ENCODE measurements at places on chromosomes 11 and 22.

DNA sequence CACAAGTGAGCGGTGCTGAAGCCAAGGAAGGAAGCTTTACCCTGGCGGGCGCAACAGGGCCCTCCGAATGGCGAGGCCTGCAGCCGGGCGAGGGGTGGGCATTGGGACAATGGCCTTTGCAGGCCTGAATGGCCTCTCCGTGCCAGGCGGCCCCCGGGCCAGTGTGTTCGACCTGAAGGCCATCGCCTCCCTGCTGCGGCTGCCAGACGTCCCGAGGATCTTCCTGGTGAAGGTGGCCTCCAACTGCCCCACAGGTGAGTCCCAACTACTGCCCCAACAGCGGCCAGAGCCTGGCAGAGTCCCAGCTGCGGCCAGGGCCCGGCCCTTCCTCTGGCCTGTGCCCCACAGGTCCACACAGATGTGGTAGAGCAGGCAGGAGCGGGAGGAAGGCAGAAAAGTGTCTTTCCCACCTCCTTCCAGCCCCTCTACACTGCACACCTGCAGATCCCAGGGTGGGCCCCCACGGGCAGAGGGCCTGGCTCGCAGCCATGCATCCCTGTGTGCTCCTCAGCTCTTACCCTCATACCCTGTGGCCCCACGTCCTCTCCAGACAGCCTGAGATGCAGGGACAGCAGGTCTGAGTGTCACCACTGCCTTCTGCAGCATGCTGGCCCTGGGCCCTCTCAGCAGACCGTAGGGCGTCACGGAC is 11.3 kb downstream of the PHLDA2 start:
- DNase-seq, result no peak

GRCh38 chr22:35315855-35316745 is 16.4 kb downstream of the TOM1 start:
- no peak for DNase-seq

DNA sequence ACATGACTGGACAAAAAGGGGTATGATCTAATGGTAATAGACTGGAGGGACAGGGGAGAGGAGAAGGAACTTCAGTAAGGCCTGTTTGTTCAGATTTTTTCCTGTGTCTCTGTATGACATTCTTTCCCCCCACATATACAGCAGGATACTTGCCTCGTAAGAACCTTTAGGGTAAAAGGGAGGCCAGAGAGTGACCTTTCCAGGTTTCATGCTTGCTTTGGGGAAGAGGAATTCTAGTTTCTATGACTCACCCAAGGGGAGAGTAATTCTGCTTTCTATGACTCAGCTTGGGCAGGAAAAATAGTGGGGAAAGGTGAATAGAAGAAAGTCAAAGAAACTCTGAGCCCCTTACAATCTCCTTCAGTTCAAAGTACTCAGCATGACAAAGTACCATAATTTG is 457.0 kb downstream of the DLG2 start:
- peak; percentile 20 for DNase-seq

DNA sequence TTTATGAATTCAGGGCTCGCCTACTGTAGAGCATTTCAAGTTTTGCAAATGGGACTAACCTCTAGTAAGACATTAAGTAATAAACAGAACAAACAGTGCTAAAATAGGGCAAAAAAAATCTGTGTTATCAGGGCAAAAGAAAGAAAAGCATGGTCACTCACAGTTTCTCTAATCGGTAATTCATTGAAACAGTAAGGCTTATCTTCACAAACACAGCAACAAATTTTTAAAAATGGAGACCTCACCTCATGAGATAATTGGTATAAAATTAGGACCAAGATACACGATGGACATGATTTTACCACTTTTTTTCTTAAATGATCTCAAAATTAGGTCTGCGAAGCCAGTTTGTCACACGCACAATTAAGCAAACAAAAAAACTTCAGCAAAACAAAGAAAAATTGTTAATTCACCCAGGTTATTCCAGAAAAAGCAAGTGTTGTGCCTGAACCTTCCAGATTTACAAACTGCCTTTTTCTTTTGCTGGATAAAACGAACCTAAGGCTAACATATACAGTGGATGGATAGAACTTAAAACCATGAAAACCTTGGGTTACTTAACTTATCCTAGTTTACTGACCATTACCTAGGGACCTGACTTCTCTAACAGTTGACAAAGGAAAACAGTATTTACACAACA is 1.4 kb downstream of the TMEM123 start:
- no peak for DNase-seq

DNA sequence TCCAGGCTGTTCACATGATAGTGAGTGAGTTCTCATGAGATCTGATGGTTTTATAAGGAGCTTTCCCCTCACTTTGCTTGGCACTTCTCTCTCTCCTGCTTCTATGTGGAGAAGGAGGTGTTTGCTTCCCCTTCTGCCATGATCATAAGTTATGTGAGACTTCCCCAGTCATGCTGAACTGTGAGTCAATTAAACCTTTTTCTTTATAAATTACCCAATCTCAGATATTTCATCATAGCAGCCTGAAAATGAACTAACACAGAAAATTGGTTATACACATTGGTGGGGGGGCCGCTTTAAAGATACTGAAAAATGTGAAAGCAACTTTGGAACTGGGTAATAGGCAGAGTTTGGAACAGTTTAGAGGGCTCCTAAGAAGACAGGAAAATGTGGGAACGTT is 741.1 kb upstream of the LUZP2 start:
- DNase-seq, result no peak

DNA sequence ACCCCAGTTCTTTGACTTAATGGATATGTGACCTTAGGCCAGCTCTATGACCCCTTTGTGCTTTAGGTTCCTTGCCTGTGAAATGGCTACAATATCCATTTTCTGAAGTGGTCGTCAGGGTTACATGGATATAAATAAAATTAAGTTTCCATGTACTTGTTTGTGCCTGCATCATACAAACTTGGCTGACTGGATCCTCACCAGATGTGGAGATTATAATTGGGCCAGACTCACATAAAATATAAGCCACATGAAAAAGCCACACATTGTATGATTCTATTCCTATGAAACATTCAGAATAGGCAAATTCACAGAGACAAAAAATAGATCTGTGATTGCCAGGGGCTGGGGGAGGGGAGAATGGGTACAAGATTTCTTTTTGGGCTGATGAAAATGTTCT is 100.9 kb upstream of the USP47 start:
- DNase-seq, result no peak

GRCh38 chr11:19187114-19187832 is 14.5 kb downstream of the CSRP3 start:
- no peak for DNase-seq

DNA sequence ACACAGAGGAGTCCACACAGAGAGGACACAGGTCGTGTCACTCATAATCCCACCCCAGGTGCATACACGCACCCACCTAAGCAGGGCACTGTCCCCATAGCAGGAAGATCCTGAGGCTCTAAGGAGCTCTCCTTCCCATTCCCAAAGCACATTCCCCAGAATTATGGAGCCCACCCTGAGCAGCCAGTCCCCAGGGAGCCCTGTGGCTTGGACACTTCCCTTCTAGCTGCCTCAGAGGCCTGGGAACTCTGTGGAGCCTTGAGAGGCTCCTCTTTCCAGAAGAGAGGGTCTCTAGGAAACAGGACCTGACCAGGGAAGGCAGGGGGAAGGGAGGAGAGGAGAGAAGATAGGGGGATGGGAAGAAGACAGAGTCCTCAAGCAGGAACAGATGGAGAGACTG is 29.8 kb downstream of the ARHGEF17 start:
- no peak for DNase-seq

GRCh38 chr22:33720166-33720878 is 200.0 kb downstream of the LARGE1 start:
- no peak for DNase-seq

DNA sequence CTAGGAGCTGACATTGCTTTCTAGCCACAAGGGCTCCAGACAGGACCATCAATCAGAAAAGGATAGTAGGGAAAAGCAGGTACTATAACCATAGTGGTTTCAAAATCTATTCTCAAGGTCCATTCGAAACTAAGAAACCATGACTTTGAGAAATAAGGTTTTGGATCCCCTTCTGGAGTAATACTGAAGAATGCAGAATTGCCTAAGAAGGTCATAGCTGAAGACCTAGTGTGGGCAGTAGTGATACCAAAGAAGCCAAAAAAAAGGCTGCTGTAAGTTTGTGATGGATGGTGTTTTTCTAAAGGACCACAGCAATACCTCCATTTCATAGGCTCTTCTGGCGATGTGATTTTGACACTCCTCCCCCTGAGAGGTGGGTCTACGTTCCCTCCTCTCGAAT is 163.1 kb downstream of the MAML2 start:
- no peak for DNase-seq

DNA sequence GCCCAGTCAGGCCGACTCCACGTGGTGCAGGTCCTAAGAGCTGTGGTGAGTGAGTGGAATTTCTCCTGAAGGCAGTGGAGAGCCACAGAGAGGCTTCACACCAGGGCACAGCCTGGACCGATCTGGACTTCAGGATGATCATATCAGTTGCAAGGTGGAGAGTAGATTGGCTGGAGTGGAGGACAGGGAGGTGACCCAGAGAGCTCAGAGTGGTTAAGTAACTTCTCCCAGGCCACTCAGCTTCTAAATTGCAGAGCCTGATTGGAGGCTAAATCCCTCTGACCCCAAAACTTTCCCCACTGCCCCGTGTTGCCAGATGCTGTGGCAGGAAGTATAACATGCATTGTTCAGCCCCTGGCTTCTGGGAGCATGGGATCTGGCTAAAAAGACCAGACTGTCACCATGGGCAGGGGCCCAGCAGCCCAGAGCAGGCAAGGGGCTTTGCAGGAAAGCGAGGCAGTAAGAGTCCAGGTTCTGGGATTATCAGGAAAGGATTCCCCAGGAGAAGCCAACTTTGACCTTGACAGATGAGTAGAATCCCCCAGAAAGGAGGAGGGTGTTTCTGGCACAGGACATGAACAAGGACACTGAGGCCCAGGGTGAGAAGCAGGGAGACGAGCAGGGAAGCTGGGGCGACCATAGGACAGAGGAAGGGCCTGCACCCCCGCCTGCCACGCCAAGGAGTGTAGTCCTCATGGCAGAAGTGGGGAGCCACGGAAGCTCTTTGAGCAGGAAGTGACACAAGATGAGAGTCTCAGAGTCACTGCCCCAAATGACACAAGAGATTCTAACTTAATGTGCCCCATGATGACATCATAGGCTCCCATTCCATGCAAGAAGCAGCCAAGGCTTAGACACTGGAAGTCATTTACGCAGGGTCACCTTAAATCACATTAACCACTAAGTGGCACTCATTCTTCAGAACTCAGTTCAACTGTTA is 4.8 kb downstream of the SLC35C1 start:
- no peak for DNase-seq

DNA sequence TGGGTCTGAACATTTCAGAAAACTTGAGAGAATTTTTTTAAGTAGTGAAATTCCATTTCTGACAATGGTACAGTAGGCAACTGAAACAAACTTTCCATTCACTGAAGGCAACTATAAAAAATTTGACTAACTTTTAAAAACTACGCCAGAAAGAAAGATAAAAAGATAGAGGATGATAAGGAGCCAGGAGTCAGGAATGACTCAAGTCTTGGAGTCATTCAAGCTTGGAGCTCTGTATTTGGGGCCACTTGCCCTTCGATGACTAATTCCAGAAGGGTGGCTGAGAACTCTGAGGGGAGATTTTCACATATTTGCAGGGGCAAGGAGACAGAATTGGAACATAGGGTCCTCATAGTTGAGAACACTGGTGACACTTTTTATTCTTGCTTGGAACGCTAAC is 1083.2 kb upstream of the CNTN5 start:
- DNase-seq, result no peak

- no peak for DNase-seq
These were observed 251.8 kb upstream of the KIRREL3 start for GRCh38 chr11:127252321-127252720.

DNA sequence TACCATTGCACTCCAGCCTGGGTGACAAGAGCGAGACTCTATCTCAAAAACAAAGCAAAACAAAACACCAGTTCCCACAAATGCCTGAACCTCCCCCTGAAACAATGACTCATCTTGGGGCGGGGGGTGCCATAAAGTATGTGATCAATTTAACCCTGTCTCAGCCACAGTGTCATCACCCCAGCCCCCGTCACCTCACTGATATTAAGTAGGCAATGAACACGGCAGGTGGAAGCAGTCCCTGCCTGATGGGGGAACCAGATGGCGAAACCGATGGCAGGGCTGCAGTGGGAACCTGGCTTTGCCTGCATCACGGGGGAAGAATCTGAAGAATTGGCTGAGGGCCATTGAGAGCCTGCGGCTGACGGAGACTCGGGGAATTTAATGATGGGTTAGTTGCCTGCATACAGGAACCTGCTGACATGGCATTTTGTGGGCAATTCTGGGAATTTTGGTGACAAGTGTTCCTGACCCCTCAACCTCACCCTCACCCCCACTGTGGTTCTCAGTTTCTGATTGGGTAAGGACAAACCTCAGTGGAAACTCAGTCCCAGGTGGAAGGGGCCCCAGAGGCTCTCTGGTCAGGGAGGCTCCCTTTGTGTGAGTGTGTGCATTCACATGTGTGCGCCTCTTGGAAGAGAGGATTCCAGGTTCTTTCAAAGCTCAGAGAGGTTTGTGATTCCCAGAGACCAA is 39.1 kb upstream of the SHISAL1 start:
- DNase-seq, result no peak

DNA sequence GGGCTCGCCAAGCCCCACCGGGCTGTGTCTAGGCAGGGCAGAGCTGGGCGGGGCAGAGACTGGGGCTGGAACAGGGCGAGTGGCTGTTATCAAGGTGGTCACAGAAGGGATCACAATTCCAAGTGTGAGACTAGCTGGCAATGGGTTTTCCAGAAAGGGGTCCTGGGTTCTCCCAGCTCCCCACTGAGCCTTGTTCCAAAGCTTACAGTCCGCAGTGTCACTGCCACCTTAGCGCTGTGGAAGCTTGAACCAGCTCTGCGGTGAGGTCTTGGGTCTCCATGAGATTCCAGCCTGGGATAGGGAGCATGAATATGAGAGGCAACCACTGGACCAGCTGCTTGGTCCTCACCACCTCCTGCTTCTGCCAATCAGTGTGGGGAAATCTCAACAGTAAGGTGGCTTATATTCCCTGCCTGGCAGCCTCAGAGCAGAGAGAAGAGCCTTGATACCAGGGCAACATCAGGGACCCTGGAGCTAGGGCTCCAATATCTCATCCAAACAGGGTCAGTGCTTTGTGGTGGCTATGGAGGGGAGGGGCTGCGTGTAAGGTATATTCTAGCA is 831 bp downstream of the CD44 start:
- no peak for DNase-seq

DNA sequence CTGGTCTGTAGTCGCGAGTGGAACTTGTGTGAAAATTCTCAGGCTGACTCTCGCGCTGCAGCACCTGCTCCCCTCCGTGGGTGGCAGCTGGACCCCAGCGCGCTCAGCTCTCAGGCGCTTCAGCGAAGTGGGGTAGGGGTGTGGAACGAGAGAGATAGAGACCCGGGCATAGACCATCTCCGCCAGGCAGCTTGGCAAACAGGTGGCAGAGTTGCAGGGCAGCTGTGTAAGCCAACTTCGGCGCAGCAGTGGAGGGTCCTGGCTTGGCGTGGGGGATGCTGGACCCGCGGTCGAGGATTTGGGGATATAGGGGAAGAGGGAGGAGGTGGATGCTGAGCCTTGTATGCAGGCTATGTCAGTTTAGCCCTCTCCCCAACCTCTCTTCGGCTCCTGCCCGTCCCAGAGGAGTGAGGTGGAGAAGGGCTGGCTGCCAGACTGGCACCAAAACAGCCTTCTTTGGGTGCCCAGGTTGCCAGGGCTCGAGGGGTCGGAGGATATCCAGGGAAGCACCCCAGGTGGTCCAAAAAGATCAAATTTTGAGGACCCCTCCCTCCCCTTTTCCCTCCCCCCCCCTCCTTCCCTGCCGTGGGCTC is 746 bp upstream of the CALCB start:
- no peak for DNase-seq

- DNase-seq, result no peak
These were observed 1025.8 kb downstream of the FAM181B start for GRCh38 chr11:81707881-81708280.

GRCh38 chr22:48265000-48265625 is 1502.7 kb downstream of the TBC1D22A start:
- no peak for DNase-seq

Data from SW 1271 (cell line).